ENCODE measurements at places on chromosomes 16 and 17.
A peak's percentile ranks its signal among the peaks of the same experiment; 100 is the strongest.

GRCh38 chr17:19719355-19720209 lies 3.2 kb upstream of the SLC47A2 start:
- DNase-seq = no peak

- no peak for DNase-seq
These were observed 49.0 kb upstream of the ENPP7 start for GRCh38 chr17:79681628-79682261.

- no peak for DNase-seq
These were observed 55.7 kb downstream of the SOX9 start for GRCh38 chr17:72176516-72176851.

GRCh38 chr16:9790199-9790598 lies 392.0 kb downstream of the GRIN2A start:
- DNase-seq = no peak

GRCh38 chr16:30184096-30184890 lies 891 bp downstream of the CORO1A start:
- DNase-seq = peak; percentile 87

DNA sequence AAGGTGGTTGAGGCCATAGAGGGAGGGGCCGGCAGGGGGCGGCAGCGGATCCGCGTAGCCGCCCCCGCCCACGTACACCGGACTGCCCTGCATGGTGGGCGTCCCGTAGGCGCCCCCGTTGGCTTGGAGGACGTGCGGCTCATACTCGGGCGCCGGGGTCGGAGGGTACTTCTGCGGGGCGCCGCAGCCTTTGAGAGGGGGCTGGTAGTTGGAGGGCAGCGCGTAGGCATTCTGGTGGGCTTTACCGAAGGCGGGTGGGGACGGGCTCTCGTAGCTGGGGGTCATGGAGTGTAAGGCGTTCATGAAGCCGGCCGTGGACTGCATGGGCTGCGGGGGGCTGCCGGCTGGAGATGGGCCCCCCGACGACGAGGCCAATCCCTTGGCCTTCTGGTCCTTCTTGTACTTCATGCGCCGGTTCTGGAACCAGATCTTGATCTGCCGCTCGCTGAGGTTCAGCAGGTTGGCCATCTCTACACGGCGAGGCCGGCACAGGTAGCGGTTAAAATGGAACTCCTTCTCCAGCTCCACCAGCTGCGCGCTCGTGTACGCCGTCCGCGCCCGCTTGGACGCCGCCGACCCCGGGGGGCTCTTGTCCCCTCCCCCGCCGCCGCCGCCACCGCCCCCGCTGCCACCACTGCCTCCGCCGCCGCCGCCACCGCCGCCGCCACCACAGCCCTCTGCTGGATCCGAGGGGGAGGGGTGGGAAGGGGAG lies 5.7 kb upstream of the HOXB2 start:
- no peak for DNase-seq

- DNase-seq = no peak
These were observed 85.3 kb upstream of the MAF start for GRCh38 chr16:79685871-79686270.

GRCh38 chr17:70658317-70658716 lies 489.0 kb downstream of the KCNJ2 start:
- DNase-seq = no peak
